ENCODE measurements at places on chromosomes 11 and 22.
A peak's percentile ranks its signal among the peaks of the same experiment; 100 is the strongest.

DNA sequence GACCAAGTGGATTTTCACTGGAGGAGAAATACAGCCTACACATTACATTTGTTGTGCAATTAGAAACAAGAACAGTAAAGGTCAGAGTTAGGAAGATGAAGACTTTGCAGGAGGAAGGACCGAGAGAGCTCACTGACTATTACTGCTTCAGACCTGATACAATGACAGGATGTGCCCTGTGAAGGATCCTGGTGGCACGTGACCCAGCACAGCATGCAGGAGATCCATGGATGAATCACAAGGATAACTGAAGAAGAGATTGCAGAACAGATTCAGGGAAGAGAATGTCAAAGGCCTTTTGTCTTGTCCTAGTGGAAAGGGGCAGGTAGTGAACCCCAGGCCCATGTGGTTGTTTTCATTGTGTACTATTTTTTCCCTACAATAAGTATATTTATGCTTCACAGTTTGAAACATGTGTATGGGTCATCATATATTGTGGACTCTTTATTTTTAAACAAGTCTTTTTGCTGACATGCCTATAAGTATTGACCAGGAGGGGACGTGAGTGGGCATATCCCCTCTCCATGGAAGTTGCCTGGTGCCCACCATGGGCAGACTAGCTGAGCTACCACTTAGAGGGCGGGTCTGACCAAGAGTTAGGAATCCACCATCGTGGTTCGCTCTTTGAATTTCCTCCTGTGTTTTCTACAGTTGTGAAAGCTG is 44.3 kb downstream of the RASSF10 start:
- no peak for DNase-seq

DNA sequence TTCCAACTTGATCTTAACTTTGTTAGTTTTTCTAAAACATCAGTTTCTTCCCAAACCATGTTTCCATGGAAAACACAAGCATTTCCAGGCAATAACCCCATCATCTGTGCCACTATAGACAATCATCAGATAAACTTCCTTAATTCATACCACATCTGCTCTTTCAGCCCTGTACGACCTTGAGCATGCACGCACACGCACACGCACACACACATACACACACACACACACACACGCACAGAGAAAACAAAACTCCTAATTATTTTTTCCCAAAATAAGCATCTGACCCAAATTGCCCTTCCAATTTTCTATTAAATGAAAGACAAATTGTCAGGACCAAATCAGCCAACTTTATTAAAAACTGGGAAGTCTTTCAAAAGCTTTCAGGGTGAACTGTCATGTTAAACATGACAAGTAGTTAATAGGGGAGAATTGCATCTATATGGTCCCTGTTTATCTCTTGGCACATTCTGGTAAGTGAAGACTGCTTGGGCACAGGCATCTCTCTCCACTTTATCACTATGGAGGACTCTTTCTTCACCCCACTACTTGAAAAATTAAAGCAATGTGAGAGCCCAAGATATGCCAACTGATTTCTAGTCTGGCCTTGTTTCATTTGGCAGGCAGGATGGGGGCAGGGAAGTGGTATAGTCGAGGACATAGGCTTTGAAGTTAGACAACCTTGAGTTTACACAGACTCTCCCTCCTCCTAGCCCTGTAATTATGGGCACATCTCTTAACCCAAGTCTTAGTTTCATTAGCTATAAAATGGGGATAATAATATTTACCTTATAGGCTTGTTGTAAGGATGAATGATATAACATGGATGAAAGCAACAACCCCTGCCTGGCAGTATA is 15.1 kb downstream of the ADM start:
- no peak for DNase-seq

DNA sequence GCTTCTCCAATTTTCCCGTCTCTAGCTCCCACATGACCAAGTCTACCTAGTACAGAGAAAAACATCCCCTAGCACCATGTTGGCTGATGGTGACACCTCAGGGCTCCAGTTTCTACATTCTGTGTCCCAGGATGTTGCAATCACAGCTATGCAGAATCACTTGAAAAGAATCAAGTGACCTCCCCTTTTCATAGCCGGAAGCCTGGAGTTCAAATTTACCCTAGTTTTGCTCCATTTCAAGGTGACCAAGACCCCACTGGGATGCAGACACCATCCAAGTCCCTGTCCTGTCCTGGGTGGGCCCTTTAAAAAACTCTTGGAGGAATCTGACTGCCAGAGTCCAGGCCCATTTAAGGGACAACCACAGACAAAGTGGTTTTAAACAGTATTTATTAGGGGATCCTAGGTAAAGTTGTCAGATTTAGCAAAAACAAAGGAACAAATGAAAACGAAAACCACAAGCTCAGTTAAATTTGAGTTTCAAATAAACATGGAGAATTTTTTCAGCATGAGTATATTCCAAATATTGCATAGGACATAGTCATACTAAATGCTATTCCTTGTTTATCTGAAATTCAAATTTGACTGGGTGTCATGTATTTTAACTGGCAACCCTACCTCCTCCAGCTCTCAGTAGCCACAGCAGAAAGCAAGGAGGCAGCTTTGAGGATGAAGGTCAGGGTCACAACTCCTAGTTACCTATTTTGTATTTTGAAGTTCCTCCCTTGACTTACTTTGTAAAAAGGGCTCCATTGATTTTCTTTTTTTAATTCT is 52.4 kb downstream of the MIAT start:
- no peak for DNase-seq

- DNase-seq: no peak
These were observed 84.6 kb downstream of the ETS1 start for GRCh38 chr11:128502726-128503125.

DNA sequence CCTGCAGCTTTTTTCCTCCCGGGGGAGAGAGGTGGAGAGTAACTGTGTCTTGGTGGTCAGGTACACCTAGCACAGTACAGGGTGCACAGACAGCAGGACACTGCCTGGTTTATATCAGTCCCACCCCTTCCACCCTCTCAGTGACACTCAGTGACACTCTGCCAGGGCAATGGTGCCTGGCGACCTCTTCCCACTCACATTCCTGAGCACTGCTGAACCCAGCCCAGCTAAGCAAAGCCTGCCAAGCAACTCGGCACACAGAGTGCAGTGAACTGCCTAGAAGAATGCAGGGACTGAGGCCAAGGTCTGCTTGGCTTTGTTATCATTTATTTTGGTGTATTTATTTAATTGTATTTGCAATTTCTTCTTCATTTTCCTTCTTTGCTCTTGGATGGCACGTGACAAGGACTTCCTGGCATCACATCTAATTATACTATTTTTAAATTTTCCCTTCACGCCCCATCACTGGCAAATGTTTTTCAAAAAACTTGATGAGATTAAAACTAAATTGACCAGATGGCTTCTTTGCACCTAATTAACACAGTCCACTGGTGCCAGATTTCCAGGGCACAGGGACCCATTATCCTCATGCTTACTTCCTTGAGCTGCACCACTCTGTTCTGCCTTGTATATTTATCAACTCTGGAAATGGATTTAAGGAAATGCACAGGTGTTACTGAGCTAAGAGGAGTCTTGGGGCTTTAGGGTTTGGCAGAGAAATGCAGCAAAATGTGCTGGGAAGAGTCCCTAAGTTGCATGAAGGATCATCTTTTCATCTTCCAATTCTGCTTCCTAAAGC is 205.6 kb downstream of the ADAMTS15 start:
- no peak for DNase-seq

DNA sequence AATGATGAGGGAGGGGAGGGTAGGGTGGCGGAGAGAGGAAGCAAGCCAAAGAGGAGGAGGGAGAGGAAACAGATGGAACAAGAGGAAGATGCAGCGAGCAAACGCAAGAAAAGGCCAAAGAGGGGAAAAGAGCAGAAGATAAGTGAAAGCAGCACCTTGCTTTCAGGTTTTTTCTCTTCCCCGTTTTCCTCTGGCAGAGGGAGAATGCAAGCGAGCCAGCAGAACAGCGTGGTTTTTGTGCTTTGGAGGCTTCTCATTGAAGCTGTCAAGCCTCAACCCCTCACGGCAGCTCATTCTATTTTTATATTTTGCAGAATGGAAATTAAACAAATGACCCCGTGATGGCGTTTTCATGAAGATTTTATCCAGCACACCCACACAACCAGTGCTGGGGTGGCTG is 67.1 kb upstream of the GRAMD1B start:
- DNase-seq: no peak

DNA sequence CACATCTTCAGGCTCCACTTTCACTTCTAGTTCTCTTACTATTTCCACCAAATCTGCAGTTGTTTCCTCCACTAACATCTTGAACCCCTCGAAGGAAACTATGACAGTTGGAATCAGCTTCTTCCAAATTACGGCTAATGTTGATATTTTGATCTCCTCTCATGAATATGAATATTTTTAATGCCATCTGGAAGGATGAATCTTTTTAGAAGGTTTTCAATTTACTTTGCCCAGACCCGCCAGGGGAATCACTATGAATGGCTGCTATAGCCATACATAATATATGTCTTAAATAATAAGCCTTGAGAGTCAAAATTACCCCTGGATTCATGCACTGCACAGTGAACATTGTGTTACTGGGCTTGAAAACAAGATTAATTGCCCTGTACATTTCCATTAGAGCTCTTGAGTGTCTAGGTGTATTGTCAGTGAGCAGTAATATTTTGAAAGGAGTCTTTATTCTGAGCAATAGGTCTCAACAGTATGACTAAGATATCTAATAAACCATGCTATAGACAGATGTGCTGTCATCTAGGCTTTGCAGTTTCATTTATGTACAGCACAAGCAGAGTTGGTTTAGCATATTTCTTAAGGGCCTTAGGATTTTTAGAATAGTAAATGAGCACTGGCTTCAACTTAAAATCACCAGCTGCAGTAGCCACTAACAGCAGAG is 48.3 kb upstream of the LRRC55 start:
- no peak for DNase-seq

DNA sequence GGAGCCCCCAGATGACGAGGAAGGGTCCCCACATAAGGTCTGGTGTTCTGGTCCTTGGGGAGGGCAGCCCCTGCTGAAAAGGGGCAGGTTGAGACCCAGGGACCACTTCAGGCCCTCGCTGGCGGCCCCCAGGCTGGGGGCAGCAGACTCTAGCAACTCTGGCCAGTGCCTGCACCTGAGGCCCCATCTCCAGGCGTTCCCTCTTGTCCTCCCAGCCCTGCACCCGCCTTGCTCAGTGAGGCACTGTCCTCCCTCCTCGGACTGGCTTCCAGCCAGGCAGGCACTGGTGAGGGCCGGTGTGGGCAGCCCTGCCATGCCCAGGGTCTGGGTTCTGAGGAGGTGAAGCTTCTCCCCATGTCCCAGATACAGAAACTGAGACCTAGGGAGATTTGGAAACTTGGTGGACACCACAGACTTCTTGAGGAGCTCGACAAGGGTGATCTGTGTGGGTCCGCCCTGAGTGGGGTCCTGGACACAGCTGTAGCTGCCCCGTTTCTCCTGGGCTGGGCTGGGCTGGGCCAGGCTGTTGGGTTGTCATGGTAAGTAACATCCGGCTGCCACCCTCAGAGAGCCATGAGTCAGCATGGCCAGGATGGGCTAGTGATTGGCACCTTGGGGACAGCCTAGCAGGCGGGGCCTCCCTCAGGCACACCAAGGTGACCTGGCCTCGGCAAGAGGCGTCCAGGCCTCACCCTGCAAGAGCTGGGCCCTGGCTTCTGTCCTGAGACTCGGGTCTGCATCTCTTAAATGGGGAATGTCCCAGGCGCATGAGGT is 11.1 kb upstream of the PHLDA2 start:
- DNase-seq: peak; percentile 56

GRCh38 chr11:69560141-69560790 is 78.8 kb downstream of the LINC01488 start:
- DNase-seq: no peak

- DNase-seq: no peak
These were observed 27.0 kb downstream of the P4HA3 start for GRCh38 chr11:74284466-74284865.

DNA sequence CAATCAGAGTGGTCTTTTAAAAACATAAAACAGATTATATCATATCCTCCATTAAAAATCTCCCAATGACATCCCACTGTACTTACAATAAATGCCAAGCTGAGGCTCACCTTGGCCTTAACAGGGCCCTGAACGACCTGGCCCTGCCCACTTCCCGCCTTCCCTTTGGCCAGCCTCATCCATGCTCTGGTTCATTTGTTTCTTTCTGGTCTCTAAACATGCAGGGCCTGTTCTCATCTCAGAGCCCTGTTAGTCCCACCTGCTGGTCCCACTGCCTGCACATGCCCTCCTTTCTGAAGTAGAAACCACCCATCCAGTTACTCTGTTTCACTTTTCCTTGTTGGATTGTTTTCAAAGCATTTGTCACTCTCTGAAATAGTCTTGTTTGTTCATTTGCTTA is 227.4 kb downstream of the INSC start:
- DNase-seq: no peak

GRCh38 chr11:62169448-62169847 is 20.6 kb upstream of the SCGB1D1 start:
- DNase-seq: no peak

DNA sequence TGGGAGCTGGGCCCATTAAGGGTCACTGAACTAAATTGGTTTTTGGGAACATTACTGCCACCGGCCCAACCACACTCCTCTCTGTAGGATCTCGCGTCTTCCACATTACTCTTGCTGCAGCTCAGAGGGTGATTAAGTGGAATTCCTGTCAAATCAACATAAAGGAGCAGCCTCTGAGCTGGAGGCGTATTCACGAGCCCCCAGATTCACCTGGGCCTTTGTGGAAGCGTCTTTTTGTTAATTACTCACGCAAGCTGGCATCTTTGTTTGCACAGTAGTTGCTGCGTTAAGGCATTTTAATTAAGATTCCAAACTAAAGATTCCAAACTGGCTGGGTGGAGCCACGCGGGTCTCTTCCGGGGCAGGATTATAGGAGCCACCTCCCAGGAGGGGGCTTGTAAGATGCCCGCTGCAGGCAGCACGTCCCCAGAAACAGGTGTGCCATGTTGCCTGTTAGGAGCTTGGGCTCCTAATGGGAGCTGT is 21.5 kb upstream of the RFPL3 start:
- DNase-seq: no peak

DNA sequence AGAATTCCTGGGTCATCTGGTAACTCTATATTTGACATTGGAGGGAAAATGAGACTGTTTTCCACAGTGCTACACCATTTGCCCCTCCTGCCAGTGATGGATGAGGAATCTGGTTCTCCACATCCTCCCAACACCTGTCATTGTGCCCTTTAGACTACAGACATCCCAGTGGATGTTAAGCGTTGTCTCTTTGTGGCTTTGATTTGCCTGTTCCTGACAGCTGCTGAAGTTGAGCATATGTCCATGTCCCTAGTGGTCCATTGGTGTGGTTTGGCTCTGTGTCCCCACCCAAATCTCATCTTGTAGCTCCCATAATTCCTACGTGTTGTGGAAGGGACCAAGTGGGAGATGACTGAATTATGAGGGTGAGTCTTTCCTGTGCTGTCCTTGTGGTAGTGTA is 88.5 kb downstream of the BRD1 start:
- no peak for DNase-seq

DNA sequence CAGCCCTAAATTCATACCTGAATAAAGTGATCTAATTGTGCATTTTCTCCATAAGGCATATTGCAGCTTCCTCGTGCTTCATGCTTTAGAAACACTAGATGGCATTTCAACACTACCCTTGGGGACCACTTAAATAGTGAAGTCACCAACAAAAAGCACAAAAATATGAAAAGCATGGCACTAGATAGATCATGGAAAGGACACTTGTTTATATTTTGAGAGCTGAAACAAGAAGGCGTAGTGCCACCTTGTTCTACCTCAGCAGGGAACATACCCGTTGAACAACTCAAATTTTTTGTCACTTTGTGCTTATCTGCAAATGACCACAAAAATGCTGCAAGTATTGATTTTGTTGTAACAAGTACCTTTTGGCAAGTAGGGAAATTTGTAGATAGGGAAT is 8.6 kb downstream of the TBCEL start:
- no peak for DNase-seq
